ENCODE measurements at places on chromosomes 11 and 22. TPM values are rescaled to one million over a fixed set of nuclear protein-coding genes. Genes with fewer than 3 reads are reported as not detected.

DNA sequence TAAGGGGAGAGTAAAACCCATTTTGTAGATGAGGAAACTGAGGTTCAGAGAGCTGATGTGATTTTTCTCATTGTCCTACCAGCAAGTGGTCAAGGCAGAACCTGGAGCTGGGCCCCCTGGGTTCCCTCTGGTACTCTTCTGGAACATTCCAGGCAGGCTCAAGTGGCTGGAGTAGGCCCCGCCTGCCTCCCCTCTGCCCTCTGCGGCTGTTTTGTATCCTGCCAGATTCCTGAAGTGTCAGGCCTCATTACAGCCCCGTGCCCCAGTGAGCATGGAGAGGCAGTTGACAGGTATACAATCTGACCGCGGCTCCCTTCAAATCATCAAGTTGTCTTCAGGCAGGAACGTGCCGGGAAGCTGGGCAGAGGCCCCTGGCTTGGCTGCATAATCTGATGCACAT, 94.6 kb upstream of the CD82 start:
- H3K27ac ChIP-seq, result no peak overlapping the region
- H3K4me1 ChIP-seq, result peaks cover 13% of the 10 kb centered on the region
- no peaks in the 10 kb centered on the region for H3K36me3 ChIP-seq
- H3K27me3 ChIP-seq, result no peaks in the 10 kb centered on the region

DNA sequence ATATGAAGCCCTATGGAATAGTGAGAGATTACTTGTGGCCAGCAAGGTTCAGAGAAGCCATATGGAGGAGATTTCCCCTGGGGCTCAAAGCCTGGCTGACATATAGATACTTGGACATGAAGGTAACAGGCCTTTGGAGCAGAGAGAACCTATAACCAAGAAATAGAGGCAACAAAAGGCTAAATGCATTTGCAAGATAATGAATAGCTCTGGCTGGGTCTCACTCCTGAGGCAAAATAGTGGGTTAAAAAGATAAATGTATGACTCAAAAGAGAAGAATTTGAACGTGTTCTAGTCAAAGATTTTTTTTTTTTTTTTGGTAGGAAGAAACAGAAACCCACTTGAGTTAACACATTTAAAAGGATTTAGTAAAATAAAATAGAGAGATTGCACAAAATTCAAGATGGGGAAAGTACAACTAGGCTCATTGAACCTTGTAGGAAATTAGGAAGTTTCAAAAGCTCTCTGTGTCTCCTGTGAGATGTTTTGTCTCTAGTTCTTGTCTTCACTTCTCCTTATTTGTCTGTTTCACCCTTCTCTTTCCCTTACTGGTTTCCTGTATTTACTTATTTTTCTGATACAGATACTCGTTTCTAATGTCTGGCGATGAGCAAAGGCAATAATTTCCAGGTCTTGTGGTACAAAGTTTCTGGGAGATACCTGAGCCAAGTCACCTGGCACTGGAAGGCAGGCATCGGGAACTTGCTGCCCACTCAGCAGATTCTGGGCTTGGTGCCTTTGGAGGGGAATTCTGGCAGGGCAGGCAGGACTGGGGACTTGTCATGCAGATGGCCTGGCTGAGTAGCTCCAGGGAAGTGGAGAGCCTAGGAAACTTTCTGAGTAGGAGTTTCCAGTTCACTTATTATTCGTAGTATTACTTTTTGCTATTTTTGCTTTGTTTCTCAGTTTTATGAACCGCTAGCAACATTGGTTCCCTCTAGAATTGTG, 49.2 kb upstream of the SESN3 start:
- H3K27me3 ChIP-seq, result no peaks in the 10 kb centered on the region
- no peak overlapping the region for H3K4me3 ChIP-seq
- H3K4me1 ChIP-seq, result no peaks in the 10 kb centered on the region
- no peak overlapping the region for H3K27ac ChIP-seq
- no peaks in the 10 kb centered on the region for H3K36me3 ChIP-seq

GRCh38 chr11:87134524-87135106, 96.9 kb downstream of the TMEM135 start:
- H3K4me3 ChIP-seq, result no peak overlapping the region
- DNase-seq, result no peak
- H3K4me1 ChIP-seq, result no peaks in the 10 kb centered on the region
- no peaks in the 10 kb centered on the region for H3K27me3 ChIP-seq
- no peaks in the 10 kb centered on the region for H3K36me3 ChIP-seq

Gene BBOX1
- not detected for total RNA-seq

- no peak overlapping the region for H3K4me3 ChIP-seq
- H3K4me1 ChIP-seq, result no peaks in the 10 kb centered on the region
- no peaks in the 10 kb centered on the region for H3K36me3 ChIP-seq
- H3K27me3 ChIP-seq, result peaks cover 30% of the 10 kb centered on the region
- no peak for DNase-seq
These were observed 76.2 kb upstream of the TOP3B start for GRCh38 chr22:22058633-22059290.

DNA sequence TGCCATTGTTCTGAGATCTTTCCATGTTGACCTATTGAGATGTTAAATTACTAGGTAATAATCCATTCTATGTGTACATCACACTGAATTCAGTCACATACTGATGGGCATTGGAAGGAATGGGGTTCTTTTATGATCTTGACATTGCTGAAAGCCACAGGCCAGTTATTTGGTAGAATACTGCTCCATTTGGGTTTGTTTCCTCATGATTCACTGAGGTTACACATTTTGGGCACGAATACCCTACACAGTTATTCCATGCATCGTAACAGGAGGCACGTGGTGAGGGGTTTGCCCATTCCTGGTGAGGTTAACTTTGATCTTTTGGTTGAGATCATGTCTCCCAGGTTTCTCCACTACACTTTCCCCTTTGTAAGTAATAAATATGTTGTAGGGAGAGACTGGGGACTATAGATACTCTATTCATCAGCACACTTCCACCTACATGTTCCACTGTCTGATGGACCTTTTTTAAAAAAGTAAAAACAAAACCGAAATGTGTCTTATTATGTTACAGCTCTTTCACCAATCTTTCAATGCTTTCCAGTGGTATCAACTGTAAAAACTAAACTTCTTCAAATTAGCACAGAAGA, 12.0 kb upstream of the FOLR1 start:
- no peak overlapping the region for H3K4me3 ChIP-seq
- no peaks in the 10 kb centered on the region for H3K27me3 ChIP-seq

GRCh38 chr11:104095791-104096190, 59.4 kb downstream of the DDI1 start:
- H3K4me3 ChIP-seq, result no peak overlapping the region
- H3K4me1 ChIP-seq, result no peaks in the 10 kb centered on the region
- H3K27me3 ChIP-seq, result no peaks in the 10 kb centered on the region
- H3K27ac ChIP-seq, result no peak overlapping the region
- H3K36me3 ChIP-seq, result no peaks in the 10 kb centered on the region

DNA sequence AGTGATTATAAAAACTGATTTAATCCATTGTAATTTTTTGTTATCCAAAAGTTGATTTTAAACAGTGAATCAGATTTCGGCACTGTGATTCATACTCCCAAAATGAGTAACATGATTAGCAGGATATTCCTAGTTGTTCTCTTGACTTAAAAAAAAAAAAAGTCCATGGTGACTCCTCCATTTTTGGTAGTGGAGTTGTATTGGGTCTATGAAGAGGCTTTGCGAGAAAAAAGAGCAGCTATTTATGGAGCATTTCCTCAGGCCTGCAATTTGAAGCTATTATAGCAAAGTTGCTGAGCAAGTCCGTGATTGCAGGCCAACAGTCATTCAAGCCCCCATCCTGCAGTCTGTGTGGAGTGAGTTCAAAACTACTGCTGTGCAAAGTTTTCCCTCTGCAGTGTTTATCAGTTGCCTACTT, 28.8 kb downstream of the YAP1 start:
- H3K27me3 ChIP-seq, result no peaks in the 10 kb centered on the region
- DNase-seq, result peak; percentile 37
- H3K27ac ChIP-seq, result peak overlapping the region; percentile 49

Gene MAJIN
- total RNA-seq, result not detected

Gene MMP26
- total RNA-seq, result not detected

- DNase-seq, result no peak
- no peak overlapping the region for H3K27ac ChIP-seq
- H3K27me3 ChIP-seq, result peaks cover 9% of the 10 kb centered on the region
These were observed 1436.4 kb downstream of the BRD1 start for GRCh38 chr22:48391171-48391711.

Gene STARD10
- 10.8 TPM for total RNA-seq

DNA sequence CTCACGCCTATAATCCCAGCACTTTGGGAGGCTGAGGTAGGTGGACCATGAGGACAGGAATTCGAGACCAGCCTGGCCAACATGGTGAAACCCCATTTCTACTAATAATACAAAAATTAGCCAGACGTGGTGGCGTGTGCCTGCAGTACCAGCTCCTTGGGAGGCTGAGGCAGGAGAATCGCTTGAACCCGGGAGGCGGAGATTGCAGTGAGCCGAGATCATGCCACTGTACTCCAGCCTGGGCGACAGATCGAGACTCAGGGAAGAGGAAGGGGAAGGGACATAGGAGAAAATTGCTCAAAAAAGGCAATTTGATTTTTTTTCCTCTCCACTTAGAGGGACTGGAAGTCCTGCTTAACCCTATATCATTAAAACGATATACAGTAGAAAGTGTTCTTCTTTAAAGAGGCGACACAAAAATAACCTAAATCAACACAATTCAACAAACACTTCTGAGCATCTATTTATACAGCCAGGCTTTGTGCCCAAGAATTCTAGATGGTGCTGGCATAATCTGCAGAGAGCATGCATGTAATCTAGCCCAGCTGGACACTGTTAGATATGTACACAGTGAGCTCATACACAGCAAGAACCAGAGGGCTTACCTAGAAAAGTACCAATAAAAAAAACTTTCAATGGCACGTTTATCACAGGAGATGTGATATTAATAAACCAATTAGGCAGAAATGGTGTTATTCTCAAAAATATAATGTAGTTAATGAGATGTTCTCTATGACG, 20.9 kb upstream of the DENND5A start:
- H3K27me3 ChIP-seq, result no peaks in the 10 kb centered on the region
- no peak overlapping the region for H3K4me3 ChIP-seq
- H3K27ac ChIP-seq, result no peak overlapping the region
- no peak for DNase-seq
- H3K36me3 ChIP-seq, result no peaks in the 10 kb centered on the region

DNA sequence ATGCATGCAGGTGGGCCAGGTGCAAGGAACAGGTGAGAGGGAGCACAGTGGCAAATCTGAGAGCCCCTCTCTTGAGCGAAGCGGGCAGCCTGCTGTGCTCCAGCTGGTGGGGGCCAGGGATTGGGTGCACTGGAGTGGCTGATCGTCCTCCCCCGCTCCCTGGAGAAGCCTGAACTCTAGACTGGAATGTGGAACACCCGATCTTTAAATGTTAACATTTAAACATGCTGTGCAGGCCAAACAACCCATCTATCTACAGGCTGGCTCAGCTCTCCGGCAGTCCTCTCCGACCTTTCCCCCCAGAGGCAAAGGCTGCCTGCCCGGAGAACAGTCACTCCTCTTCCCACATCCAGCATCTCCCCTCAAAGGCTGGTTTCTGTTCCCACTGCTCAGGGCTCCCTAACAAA, 5.1 kb downstream of the MRGPRF start:
- H3K4me1 ChIP-seq, result peaks cover 64% of the 10 kb centered on the region
- H3K27ac ChIP-seq, result peak overlapping the region; percentile 97
- peaks cover 45% of the 10 kb centered on the region for H3K36me3 ChIP-seq
- no peak overlapping the region for H3K4me3 ChIP-seq

DNA sequence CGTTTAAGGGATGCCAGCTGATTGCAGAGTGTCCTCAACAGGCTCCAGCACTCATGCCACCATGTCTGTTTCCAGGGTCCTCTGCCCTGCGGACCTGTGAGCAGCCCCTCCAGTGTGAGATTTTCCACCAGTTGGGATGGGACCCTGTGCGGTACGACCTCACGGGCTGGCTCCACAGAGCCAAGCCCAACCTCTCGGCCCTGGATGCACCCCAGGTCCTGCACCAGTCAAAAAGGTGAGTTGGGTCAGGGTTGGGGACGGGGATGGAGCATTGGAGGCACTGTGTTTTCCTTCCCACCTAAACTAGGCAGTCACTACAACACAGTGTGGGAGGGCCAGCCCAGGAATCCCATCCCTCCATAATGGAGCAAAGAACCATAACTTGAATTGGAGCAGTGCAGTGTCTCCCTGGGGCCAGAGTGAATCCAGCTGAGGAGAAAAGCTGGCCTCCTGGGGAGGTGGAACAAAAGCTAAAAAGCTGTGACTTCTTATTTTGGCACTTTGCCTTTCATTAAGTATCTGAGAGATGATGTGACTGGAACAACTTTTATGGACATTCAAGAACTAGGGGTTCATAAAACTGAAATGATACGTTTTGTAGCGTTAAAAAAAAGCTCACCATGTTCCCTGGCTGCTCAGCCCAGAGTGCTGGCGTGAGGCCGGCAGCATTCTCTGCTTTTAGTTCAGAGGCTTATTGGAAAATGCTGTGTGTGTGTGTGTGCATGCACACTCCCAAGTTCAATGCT, 101.8 kb downstream of the MYO18B start:
- H3K4me1 ChIP-seq, result no peaks in the 10 kb centered on the region
- no peak overlapping the region for H3K27ac ChIP-seq
- DNase-seq, result no peak
- no peaks in the 10 kb centered on the region for H3K36me3 ChIP-seq

Gene PATE2
- 0.50 TPM for total RNA-seq

DNA sequence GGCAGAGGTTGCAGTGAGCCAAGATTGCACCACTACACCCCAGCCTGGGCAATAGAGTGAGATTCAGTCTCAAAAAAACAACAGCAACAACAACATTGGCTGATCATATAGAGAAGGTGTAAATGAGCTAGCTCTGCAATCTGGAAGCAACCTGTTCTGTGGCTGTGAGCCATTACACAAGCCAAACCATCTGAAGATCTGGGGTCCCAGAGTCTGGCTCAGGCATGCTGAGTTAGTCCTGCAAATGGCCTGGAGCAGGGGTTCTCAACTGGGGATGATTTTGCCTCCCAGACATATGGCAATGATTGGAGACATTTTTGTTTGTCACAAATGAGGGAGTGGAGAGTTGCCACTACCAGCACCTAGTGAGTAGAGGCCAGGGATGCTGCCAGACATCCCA, 42.3 kb upstream of the RAB1B start:
- no peak for DNase-seq
- H3K4me1 ChIP-seq, result peaks cover 4% of the 10 kb centered on the region
- H3K27ac ChIP-seq, result no peak overlapping the region
- H3K4me3 ChIP-seq, result no peak overlapping the region

GRCh38 chr11:64071849-64072248, 36.1 kb downstream of the FLRT1 start:
- H3K4me1 ChIP-seq, result no peaks in the 10 kb centered on the region
- no peaks in the 10 kb centered on the region for H3K36me3 ChIP-seq
- no peak for DNase-seq
- no peaks in the 10 kb centered on the region for H3K27me3 ChIP-seq
- H3K4me3 ChIP-seq, result no peak overlapping the region
- no peak overlapping the region for H3K27ac ChIP-seq

GRCh38 chr22:35539487-35539886, 1.1 kb upstream of the RASD2 start:
- peaks cover 17% of the 10 kb centered on the region for H3K4me1 ChIP-seq
- no peak overlapping the region for H3K27ac ChIP-seq
- H3K4me3 ChIP-seq, result no peak overlapping the region
- no peaks in the 10 kb centered on the region for H3K36me3 ChIP-seq
- no peak for DNase-seq
- H3K27me3 ChIP-seq, result peaks cover 27% of the 10 kb centered on the region
